ENCODE measurements at places on chromosomes 4 and X.

DNA sequence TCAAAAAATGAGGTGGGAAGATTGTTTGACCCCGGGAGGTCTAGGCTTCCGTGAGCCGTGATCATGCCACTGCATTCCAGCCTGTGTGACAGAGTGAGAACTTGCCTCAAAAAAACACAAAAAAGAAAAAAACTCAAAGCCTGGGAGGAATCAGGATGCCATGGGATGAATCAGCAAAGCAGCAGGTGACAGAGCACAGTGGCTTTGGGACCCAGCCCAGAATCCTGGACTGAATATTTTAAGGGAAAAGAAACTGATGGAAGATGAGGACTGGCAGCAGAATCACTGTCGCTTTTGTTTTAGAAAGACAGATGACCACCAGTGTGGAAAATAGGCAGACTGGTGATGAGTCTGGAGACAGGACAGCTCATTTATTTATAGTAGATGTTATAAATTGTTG, 16.6 kb downstream of the S100G start:
- DNase-seq = no peak

GRCh38 chrX:41723826-41724225, at the start of gene GPR82:
GPR82 (plus strand) TSS chrX:41724181; CDS start chrX:41727027, 2,846 bp downstream.
- no peak for DNase-seq

DNA sequence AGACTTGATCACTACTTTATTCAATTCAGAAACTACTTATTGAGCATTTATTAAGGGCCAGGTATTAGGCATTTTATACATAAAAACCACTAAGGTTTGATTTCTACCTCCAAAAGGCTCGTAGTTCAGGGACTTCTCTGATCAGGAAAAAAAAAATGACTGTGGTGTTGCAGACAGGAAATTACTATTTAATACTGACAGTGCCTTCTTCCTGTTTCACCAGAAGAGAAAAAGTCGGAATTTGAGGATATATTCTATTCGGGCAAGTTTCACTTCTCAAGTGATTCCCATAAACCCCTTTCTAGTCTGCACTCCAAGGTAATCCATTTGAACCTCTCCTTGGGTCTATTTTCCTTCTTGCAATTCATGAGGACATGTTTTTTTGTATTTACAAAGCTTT, 15.3 kb upstream of the TASL start:
- no peak for DNase-seq

GRCh38 chr4:40484346-40485090, 145.1 kb downstream of the RBM47 start:
- no peak for DNase-seq

GRCh38 chr4:67122029-67122428, 423.3 kb downstream of the CENPC start:
- DNase-seq = no peak

GRCh38 chr4:119672086-119672485, 43.5 kb upstream of the PDE5A start:
- no peak for DNase-seq

- DNase-seq = no peak
These were observed 119.6 kb downstream of the GATB start for GRCh38 chr4:151641167-151641566.

GRCh38 chrX:118423558-118423957, 72.1 kb upstream of the DOCK11 start:
- DNase-seq = no peak

GRCh38 chr4:15584785-15585184, 70.4 kb downstream of the FBXL5 start:
- DNase-seq = no peak

GRCh38 chr4:8079031-8079885, 79.4 kb downstream of the ABLIM2 start:
- DNase-seq = no peak

DNA sequence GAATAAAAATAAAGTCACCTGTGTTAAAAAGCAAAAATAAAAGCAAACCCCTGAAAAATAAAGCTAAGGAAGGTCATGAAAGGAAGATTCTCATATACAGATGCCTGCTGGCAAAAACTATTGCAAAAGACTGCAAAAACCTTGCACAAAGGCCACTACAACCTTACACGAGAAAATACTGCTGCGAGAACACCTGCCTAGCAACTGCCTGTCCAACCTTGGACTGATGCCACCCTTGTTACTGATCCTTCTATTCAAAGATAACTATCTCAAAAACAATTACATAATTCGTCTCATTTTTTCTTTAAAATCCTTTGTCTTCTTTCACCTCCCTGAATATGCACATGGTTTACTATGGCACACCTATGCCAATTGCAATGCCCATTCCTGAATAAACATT, 49.6 kb downstream of the SLC2A9 start:
- no peak for DNase-seq

GRCh38 chr4:123536225-123536624, 139.6 kb downstream of the SPRY1 start:
- no peak for DNase-seq

GRCh38 chr4:60201052-60201673, 999.0 kb upstream of the ADGRL3 start:
- DNase-seq = peak; percentile 3

- no peak for DNase-seq
These were observed 98.8 kb upstream of the METTL14 start for GRCh38 chr4:118586357-118586790.

DNA sequence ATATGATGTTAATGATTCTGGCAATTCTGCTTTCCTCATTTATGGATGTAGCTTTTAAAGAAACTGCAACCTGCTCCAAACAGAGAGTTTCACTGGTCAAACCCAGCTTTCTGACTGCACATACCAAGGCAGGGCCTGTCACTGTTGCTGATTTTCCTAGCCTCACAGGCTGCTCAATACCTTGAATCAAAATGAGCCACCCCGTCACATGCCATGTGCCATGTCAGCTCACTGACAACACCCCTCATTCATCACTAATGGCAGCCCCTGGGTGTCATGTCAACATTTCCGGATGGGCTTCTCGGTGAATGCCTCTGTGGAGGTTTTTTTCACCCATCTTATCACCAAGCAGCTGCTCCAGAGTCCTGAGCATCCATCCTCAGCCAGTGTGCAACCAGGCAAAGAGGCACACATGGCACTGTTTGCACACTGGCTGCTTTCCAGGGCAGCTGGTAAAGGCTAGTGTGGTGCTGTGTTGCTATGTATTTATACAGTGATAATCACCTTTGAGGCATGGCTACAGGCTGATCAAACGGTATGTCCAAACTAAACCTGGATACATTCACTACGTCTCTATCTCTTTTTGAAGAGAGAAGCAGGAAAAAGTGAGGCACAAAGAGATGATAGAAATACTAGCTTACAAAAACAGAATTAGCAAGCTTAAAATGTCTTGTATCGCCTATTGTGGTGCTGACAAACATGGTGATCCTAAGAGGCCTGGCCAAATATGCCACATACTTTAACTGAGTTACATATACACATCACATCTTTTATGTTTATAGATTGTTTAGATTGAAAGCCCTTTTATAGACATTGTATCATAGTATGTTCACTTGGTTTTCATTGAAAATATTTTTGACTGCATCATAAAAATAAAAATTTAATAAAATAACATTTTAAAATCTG, 94.6 kb upstream of the INPP4B start:
- DNase-seq = no peak

DNA sequence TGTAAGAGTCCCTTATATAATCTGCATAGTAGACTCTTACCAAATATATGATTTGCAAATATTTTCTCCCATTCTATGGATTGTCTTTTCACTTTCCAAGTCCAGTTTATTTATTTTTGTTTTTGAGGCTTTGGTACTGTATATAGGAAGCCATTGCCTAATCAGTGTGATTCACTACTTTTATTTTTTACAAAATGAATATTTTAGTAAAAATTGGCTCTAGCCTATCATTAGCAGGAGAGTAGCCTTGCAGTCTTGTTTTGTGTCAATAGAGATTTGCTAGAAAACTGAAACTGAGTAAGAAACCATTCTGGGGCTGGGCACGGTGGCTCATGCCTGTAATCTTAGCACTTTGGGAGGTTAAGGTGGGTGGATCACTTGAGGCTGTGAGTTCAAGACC, 199.9 kb upstream of the MAB21L2 start:
- DNase-seq = no peak

DNA sequence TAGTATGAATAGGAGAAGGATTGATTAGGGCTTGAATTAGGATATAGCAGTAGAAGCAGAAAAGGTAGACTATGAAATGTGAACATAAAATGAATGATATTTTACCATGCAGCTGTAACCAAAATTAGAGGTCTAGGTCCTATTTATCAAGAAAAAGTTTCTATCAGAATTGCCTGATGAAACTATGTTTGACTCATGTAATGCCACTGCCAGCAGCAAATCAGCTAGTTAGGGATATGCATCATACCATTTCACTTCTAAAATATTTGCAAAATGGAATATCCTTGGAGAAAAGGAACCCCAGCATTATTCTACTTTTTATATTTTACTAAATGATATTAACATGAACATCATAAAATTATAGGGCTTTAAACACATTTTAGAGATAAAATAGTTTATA, 188.4 kb downstream of the WDFY3 start:
- DNase-seq = no peak

- DNase-seq = no peak
These were observed 571.1 kb downstream of the PCDH7 start for GRCh38 chr4:31291238-31291637.

- no peak for DNase-seq
These were observed 47.2 kb downstream of the C4orf50 start for GRCh38 chr4:5971078-5971450.

- no peak for DNase-seq
These were observed 643 bp downstream of the SRP72 start for GRCh38 chr4:56468097-56468422.

GRCh38 chr4:138677212-138677611, 338.4 kb upstream of the NOCT start:
- no peak for DNase-seq

- DNase-seq = no peak
These were observed 514 bp downstream of the FANCB start for GRCh38 chrX:14872355-14872754.

DNA sequence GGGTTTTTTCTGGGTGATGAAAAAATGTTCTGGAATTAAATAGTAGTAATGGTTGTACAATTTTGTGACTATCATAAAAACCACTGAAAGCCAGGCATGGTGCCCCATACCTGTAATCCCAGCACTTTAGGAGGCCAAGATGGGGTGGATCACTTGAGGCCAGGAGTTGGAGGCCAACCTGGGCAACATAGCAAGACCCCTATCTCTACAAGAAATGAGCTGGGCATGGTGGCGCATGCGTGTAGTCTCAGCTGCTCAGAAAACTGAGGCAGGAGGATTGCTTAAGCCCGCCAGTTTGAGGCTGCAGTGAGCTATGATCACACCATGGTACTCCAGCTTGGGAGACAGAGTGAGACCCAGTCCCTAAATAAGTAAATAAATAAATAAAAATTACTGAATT, 58.3 kb upstream of the TMEM131L start:
- DNase-seq = no peak

All from non-pigmented ciliary epithelial cell (primary cell).